ENCODE measurements at places on chromosomes 7 and 10.

- DNase-seq, result no peak
Measured at GRCh38 chr10:17113889-17114540, 15.6 kb downstream of the CUBN start.

DNA sequence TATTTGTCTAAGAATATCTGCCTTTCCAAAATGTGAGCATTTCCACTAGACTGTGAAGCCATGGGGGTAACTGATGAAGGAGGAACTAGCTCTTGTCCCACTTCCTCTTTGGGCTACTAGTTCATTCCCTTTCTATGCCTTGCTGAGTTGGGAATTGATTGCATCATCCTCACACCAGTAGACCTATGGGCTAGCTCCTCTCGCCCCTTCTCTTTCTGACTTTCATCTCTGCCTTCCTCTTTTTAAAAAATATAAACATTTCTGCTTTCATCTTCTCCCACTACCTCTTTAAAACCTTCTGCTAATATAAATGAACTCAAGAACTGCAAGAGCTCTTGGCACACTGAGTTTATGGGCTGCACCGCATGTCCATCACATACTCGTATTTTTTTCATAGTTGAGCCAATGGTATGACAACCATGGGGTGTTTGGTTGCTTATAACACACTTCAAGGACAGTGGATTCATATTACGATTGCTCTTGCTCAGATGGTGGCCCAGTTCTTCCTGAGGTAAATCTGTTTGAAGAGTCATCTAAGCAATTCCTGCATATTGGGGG, 182.0 kb downstream of the REEP3 start:
- no peak for DNase-seq

- no peak for DNase-seq
Measured at GRCh38 chr7:141144921-141145629, 71.2 kb downstream of the TMEM178B start.

DNA sequence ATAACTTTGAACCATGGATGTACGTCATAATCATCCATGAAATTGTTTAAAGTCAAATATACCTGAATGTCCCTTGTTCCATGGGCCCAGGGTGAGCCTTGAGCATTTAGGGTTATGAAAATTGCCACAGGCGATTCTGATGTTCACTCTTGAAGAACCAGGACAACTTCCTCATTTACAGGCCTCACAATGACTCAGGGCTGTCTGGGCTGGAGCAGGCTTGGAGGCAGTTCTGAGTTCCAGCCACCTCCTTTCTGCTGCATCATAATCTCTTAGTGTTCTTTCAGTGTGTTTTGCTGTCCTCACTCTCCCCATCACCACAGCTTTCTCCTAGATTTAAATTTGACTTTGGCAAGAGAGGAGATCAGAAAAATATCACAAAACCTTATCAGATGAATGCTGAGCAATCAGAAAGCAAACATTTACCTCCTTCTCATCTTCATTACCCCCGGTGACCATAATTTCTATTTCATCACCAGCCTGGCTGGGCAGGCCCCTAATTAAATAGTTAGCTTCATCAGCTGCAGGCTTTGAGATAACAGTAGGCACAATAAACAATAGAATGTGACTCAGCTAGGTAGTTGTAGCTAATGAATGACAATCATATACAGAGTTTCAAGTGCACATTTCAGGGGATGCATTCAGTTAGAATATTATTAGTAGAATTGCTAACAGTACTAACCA, 571.0 kb downstream of the SH2D4B start:
- no peak for DNase-seq

GRCh38 chr10:92839191-92840085, 8.9 kb upstream of the EXOC6 start:
- peak; percentile 20 for DNase-seq

- peak; percentile 59 for DNase-seq
Measured at GRCh38 chr7:43108255-43109011, 4.0 kb upstream of the HECW1 start.

GRCh38 chr7:158672975-158673374, 31.6 kb downstream of the NCAPG2 start:
- DNase-seq, result no peak

DNA sequence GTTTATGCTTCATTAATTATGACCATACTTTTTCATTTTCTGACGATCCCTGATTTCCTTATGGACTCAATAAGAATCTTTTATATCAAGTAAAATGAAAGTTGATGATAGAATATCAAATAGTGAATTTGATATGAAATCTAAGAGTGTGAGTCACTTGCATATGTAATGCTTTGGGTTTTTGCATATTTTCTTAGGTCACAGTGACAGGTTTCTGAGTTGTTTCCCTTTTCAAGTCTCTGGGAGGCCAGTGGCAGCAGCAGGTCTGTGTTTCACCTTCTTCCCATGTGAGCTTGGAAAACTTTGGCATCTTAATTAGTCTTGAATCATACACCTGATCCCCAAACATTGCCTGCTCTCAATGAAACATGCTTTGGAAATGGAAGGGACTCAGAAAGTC, 34.7 kb upstream of the GJD4 start:
- no peak for DNase-seq

DNA sequence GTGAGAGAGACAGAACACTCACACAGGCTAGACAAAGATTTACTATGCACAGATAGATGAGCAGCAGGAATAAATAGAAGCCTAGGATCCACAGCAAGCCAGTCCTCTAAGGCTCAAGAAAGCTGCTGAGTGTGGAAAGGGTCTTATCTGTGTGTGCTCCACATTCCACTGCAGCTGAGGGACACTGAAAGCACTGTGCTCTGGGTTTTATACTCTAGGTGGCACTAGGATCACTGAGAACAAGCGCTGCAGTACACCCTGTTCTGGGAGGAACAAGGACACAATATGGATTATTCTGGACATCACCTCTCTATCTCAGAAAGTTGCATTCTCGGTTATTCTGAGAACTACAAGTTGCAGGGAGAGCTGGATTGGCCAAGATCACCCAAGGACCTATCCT, 4.9 kb upstream of the KLHL7 start:
- DNase-seq, result no peak

GRCh38 chr7:104894726-104895521, 119.1 kb upstream of the KMT2E start:
- DNase-seq, result no peak

GRCh38 chr10:36670621-36671402, 454.6 kb upstream of the ANKRD30A start:
- DNase-seq, result no peak

DNA sequence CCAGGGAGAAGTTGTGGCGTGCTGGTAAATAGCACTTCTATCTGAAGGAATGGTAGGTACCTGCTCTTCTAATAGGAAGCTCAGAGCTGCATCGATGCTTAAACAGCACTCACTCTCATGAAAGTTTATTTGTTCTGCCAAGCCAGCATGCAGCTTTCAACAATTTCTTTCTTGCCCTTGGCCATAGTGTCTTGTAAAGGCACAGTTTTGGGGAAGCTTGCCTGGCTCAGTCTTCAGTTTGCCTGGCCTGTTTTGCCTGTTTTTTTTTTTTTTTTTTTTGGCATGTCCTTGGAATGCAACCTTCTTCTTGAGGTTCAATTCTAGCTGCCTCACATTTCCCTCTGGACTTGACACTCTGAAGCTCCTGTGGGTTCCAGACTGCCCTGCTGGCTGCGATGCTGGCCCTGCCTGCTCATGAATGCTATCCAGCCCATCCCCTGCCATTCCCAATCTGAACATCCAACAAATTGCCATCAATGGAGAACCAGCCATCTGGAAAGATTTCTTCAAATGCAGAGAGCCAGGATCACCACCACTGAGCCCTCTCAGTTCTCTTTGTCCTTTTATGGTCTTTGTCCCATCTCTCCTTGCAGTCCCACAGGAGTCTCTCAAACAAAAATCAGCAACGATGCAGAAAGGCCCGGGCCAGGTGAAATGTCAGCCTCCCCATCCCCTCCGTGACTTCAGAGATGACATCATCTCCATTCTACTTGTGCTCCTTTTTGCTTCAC, 133.9 kb downstream of the ANLN start:
- no peak for DNase-seq

- DNase-seq, result no peak
Measured at GRCh38 chr7:14793151-14793550, 109.4 kb downstream of the DGKB start.
